Renal cortical epithelial cell (primary cell): ENCODE measurements at places on chromosomes 11 and 22. TPM values are rescaled to one million over a fixed set of nuclear protein-coding genes. Genes with fewer than 3 reads are reported as not detected.

DNA sequence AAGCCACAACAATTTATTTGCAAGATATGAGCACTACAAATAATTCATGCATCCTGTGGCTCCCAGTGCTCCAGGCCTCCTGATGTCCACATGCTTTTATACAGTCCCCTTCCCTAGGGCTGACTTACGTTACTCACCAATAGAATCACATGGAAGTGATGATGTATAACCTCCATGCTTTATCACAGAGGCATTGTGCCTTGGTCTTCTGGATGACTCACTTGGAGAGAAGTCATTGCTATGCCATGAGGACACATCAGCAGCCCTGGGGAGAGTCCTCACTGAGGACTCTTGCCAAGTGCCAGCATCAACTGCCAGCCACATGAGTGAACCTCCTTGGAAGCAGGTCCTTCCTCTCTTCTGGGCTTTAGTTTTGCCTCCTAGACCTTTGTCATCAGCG lies 22.0 kb upstream of the IGSF9B start:
- no peak for DNase-seq

The PAX6 gene
- total RNA-seq = 4.2 and 6.5 TPM in 2 replicates

DNA sequence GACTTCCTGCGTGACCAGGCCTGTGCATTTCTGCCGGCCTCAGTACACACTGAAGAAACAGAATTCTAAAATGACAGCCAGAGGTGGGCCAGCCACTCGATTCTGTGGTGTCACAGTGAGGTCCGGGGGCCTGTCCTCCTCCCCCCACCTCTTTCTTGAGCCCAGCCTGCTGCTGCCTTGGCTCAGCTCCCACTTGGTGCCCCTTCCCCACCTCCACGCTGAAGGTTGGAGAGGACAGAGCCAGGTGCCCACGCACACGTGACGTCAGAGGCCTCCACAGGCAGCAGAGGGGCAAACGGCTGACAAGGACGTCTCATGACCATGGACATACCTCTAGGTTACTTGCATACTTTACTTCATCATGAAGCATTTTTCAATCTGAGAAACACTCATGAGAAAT lies 78.0 kb upstream of the SHANK2 start:
- DNase-seq = no peak

- no peak for DNase-seq
Measured at GRCh38 chr11:2797741-2798361, 87.7 kb downstream of the CDKN1C start.

- peak; percentile 85 for DNase-seq
Measured at GRCh38 chr11:587978-588380, 11.7 kb downstream of the PHRF1 start.

DNA sequence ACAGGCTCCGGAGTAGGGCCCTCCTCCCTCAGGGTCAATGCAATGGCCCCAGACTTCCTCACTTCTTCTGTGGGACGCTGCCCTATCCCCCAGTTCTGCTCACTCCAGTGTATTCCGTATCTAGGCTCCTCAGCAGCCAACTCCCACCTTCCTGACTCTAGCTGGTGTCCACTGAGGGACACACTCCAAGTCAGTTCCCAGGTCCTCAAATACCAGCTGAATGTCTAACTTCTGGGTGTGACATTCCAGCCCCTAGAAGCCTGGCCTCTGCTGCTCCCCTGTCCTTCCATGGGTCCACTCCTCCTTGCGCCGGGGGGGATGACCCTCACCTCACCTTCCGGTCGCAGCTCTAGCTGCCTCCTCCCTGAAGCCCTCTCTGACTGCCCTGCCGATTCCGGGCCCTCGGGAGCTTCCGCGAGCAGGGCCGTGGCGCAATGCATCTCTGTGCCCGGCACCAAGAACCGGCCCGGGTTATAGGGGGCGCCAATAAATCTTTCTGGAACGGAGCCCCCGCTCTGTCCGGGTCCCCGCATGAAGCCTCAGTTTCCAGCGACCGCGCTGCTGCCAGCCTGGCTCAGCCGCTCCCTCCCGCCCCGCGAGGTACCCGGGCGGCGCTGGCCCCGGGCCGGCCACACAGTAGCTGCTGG lies 15.4 kb downstream of the BAD start:
- DNase-seq = peak; percentile 16

The POTEH gene
- total RNA-seq = not detected in 2 replicates

- DNase-seq = no peak
Measured at GRCh38 chr11:788953-789940, 643 bp downstream of the CEND1 start.

- DNase-seq = no peak
Measured at GRCh38 chr11:70123711-70124110, 45.6 kb downstream of the ANO1 start.

DNA sequence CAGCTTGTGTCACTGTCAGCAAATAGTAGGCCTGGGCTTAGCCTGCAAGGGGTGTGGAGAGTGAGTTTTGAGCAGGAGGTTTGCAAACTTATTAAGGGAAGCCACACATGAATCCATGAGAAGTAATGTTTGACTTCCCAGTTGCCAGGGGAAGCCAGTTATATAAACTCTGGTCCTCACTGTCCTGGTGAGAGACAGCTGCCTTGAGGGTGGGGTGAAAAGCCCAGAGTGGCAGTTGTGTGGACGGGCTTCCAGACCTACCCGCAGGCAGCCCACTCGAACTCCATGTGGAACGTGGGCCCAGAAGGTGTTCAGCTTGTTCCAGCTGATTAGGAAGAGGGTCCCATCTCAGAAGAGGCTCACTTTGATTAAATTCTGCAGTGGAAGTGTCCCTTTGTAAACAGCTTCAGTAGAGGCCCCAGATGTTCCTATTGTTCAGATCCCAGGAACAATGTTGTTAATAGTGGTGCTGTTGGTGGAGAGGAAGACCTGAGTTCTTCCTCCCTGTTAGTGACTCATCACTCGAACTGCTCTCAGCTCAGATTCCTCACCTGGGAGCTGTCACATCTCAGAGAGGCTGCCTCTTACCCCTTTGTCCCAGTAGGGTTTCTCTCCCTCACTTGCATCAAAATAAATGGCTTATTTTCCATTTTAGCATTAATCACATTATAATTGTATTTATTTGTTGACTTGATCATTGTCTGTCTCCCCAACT lies 63.4 kb downstream of the GRAMD1B start:
- DNase-seq = peak; percentile 11

DNA sequence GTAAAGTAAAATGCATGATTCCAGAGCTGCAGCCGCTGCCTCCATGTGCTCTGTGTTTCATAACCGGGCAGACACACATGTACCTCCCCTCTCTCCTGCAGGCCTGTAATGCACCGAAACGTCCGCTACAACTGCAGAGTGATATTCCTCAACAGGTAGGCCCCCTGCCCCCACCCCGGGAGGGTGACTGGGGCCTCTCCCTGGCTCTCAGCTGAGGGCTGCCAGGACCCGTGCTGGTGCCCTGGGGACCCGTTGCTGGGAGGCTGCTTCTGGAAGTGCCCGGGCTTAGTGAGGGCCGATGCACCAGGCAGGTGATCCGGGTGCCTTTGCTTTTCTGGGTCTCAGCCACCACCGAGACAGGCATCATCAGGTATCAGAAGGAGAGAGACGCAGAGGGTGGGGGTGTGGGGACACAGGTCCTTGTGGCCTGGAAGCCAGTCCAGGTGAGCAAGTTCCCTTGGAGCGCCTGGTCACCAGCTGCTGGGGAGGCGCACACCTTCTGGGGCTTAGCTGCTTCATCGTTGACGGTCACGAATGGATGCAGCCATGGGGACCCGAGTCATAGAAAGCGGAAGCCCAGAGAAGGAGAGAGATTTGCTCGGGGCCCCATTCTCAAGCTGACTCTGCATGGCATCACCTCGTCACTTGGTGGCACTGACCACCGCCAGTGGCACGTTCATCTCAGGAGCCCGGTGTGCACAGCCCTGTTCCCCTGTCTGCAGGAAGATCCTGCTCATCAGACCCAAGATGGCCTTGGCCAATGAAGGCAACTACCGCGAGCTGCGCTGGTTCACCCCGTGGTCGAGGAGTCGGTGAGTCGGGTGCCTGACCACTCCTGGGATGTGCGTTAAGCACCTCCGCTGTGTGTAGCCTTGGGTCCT lies 10.6 kb downstream of the NADSYN1 start:
- DNase-seq = no peak

GRCh38 chr11:70712471-70712870 lies 314.1 kb downstream of the CTTN start:
- DNase-seq = no peak

DNA sequence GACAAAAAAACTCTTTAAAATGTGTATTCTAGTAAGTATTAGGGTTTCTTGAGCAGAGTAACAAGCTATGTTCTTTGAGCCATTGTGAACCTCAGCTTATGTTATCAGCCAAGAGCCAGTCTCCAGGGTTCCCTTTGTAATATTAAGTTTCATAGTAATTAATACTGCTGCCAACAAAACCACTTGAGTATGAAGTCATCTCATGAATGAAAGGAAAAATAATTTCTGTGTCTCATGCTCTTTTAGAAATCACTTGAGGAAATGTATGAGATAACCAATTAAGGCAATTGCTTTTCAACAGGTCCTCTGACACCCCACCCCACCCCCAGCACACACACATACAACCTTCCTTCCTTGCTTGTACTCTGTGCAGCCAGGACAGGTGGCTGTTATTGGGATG lies 59.9 kb downstream of the BBOX1 start:
- peak; percentile 21 for DNase-seq

The ALDH3B1 gene
- 12.5 and 28.8 TPM in 2 replicates for total RNA-seq

The GRAP2 gene
- not detected in 2 replicates for total RNA-seq

- peak; percentile 94 for DNase-seq
Measured at GRCh38 chr11:727859-728748, 19.2 kb upstream of the TALDO1 start.

The GLYAT gene
- total RNA-seq = 3.6 TPM in 1 of 2 replicates, not detected in the other

- no peak for DNase-seq
Measured at GRCh38 chr11:20032577-20033260, 127.6 kb downstream of the DBX1 start.

The FAM227A gene
- 5.4 and 8.9 TPM in 2 replicates for total RNA-seq

GRCh38 chr11:45802531-45803317 lies 2.2 kb upstream of the SLC35C1 start:
- DNase-seq = no peak

The HDHD5 gene
- 25.1 and 38.6 TPM in 2 replicates for total RNA-seq
